ENCODE measurements at places on chromosomes 3 and 15. TPM values are rescaled to one million over a fixed set of nuclear protein-coding genes. Genes with fewer than 3 reads are reported as not detected.
A peak's percentile ranks its signal among the peaks of the same experiment; 100 is the strongest.

The EPHA6 gene
- total RNA-seq = 0.30 TPM

The IFT122 gene
- 45.7 TPM for total RNA-seq

The DUOXA2 gene
- not detected for total RNA-seq

- DNase-seq = no peak
Measured at GRCh38 chr15:101664303-101664913, 12.2 kb upstream of the TM2D3 start.

GRCh38 chr15:93203036-93203435 is 114.0 kb upstream of the RGMA start:
- no peak for DNase-seq

DNA sequence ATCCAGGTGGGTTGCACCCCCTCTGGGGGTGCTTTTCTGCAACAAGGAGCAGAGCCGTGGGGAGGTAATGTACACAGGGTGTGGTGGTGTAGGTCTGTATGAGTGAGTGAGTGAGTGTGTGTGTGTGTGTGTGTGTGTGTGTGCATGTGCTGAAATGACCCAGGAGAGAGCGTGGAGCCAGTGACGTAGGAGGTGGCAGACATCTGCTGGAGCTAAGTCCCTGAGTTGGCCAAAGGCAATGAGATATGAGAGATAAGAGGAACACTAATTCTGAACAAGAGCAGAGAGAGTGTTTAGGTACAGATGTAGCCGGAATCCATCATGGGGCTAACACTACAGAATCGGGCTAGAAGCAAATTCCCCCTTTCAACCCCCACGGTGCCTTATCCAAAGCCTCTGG is 27.6 kb downstream of the BDH1 start:
- DNase-seq = no peak

- DNase-seq = no peak
Measured at GRCh38 chr3:110070161-110070916, 733.0 kb upstream of the DPPA4 start.

DNA sequence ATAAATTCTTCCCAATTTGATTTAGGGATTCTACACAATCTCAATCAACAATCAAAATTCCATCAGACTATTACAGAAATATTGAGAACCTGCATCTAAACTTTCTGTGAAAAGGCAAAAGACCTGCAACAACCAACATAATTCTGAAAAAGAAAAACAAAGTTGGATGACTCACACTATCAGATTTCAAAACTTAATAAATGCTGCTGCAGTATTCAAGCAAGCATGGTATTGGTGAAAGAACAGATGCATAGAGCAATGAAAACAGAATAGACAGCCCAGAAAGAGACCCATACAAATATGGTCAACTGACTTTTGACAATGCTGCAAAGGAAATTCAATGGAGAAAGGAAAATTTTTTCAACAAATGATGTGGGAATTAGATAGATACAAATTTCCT is 477.1 kb upstream of the NR2F2 start:
- no peak for DNase-seq

DNA sequence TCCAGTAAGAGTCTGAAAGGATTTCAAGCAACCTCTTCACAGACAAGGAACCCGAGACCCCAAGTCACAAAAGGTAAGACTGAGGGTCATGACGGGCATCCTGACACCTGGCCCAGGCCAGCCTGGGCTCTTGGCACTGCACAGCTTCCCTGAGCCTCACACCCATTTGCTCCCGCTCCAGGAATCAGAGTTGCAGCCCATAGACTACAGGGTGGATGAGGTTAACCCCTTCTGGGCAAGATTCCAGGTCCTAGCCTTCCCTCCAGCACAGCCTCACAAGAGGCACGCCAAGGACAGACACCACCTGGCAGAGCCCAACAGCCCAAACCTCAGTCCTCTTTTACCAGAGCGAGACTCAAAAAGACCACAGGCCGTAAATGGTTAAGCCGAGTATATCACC is 36.2 kb downstream of the RBPMS2 start:
- DNase-seq = no peak

- no peak for DNase-seq
Measured at GRCh38 chr3:10309736-10310135, 11.2 kb downstream of the SEC13 start.

DNA sequence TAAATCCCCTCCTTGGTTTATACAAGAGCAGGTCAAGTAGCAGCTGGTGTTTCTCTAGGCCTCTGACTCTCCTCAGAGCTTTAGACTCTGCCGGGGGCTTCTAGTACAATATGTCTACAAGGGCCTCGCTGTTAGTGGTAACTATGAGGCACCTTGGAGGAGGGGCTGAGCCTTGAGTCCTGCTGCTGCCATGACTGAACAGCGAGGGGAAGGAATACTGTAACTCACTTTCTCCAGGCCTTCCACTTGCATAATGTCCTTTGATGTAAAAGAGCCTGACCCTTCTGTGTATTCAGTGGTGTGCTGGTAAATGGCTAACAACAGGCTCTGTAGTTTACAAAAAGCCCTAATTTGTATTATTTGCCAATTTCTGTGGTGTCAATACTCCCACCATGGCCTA is 27.8 kb downstream of the DRD3 start:
- no peak for DNase-seq

DNA sequence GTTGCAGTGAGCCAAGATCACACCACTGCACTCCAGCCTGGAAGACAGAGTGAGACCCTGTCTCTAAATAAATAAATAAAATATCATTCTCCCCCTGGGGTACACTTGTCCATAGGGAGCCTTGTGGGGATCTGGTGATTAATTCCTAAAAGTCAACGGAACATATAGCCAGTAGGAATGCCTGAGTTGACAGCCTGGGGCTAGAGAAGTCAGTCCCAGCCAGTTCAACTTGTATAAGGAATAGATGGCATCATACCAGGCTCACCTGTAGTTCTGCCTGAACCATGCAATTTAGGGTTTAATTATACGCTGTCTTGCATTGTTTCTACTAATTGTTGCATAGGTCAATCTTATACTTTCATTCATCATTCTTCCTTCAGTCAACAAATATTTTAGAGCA is 5.9 kb upstream of the BOC start:
- DNase-seq = no peak

DNA sequence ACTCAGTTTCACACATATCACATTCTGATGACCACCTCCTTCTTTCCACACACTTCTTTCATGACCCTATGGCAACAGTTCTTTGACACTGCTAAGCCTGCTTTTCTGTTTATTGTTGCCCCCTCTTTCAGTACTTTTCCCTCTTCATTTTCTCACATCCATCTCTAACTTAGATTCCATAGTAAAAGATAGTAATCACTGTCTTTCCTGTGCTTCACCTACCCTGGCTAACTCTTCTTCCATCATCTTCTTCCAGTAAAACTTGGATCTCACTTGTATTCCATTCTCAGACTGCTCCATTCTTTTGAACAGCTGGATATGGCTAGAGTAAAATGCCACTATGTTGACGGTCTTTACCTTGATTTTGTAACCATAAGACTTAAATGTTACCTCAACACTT is 632.6 kb upstream of the TGFBR2 start:
- no peak for DNase-seq

DNA sequence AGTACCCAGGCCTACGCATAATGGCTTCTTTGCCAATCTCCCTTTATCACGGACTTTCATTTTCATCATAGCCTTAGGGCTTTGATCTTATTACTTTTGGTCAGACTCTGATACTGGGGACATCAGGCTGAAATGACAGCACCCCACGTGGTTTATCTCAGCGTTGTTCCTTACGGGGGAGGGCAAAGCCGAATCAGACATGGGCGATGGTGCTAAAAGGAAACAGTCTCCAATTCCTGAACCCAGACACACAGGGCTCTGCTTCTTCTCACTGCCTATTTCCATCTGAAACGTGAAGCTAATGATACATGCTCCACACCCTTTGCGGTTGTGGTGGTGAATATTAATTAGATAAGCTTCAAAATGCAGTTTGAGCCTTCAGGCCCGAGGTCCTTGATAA is 59.4 kb upstream of the CD47 start:
- DNase-seq = no peak

GRCh38 chr3:72488738-72489035 is 359.6 kb downstream of the SHQ1 start:
- DNase-seq = peak; percentile 68

DNA sequence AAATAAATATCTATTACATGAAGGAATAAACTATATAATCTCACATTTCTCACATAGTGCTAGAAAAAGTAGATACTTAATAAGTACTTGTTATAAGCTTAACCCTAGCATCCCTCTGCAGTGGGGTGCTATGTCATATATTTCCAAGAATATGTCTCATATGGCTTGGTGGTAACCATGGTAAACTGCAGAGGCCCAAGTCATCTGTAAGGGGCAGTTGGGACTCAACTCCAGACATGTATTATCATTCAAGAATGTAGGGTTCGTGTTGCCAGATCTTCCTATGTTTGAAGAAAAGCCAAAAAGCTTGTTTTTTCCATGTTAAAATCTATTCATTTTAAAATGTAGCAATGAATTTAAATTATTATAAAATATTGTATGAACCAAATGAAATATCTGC is 46.2 kb downstream of the ZNF385D start:
- no peak for DNase-seq

DNA sequence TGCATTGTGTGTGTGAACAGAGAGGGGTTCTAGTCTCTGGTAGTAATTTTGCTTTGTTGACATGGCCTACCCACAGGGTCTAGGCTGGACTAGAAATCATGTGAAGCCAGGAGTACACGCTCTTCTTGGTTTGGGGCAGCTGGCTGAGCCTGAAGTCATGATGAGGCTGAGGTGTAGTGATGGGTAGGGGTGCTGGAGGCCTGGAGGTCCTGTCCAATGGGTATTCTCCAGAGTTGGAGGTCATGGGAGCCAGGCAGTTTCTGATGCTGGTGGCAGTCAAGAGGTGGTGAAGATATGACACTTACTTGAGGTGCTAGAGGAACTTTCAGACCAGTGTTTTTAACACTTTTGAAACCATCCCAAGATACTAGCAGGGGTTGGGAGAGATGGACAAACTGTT is 18.5 kb upstream of the EPHB1 start:
- no peak for DNase-seq

GRCh38 chr15:73982222-73982962 is 9.7 kb downstream of the STOML1 start:
- DNase-seq = peak; percentile 94

DNA sequence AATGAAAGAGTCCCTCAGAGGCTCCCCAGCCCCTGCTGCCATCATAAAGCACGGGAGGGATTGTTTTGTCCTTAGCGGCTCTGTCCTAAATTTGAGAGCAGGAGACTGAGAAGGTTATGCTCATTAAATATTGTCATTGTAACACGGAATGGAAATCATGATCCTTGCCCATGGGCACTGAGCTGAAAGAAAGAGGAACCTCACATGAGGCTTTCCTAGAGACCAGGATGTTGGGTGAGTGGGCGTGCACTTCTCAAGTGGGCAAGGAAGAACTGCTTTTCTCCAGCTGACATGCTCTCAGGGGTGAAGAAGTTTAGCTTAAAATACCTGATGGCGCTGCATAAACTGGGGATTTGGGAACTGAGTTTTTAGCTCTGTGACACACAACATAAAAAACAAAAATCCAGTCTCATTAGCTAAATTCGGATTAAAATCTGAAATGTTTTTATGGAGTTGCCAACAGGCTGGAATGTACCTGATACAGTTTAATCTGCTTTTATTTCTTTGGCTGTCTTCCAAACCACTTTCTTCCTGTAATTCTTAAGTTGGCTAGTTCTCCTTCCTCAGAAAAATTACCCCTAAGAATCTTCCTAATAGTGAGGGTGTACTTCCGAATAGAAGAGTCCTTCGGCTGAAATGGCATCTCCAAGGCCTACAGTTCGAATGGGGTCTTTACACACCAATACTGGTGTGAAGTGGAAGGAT is 31.7 kb downstream of the ADPGK start:
- no peak for DNase-seq

GRCh38 chr15:67130166-67130565 is 64.8 kb downstream of the SMAD3 start:
- DNase-seq = no peak

GRCh38 chr3:124620600-124621063 is 109.6 kb upstream of the UMPS start:
- DNase-seq = peak; percentile 47

DNA sequence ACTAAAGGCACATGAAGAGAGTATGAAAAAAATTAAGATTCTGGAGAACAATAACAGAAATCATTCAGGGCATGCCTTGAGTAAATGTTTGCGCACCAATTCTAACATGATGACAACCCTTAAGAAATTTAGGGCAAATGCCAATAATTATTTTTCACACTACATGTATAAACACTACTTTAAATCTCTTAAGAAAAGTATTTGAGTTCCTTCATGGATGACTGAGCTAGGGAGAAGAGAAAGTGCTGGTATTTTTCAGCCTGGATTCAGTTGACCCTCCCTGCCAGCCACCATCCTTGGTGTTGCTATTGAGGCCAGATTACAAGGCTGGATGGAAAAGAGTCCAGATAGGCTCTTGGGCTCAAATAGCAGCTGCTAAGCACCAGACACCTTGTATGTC is 8.0 kb upstream of the EID1 start:
- no peak for DNase-seq

- DNase-seq = no peak
Measured at GRCh38 chr15:75347222-75348033, 589 bp downstream of the NEIL1 start.

All from MG63 (cell line).